ENCODE measurements at places on chromosomes 3 and 15.

DNA sequence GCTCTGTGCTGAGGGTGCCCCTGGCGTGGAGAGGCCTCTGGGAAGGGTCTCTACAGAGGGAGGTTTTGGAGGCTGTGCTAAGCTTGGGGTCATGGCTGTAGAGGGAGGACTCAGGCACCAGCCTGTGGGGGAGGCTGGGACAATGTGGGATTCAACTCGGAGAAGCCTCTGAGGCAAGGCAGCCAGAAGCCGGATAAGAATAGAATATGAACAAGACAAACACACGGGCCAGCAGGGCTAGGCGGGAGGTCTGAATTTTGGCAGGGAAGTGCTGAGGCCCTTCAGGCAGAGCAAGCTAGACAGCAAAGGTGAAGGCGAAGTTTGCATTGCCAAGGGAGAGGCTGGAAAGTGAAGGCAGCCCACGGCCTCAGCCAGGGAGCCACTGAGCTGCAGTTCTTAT lies 612.1 kb upstream of the NR2F2 start:
- DNase-seq = no peak

- no peak for DNase-seq
Measured at GRCh38 chr15:73387507-73388255, 18.9 kb upstream of the HCN4 start.

- no peak for DNase-seq
Measured at GRCh38 chr3:187207624-187208023, 10.3 kb downstream of the RTP1 start.

GRCh38 chr15:89857673-89858072 lies 36.1 kb downstream of the AP3S2 start:
- DNase-seq = no peak

DNA sequence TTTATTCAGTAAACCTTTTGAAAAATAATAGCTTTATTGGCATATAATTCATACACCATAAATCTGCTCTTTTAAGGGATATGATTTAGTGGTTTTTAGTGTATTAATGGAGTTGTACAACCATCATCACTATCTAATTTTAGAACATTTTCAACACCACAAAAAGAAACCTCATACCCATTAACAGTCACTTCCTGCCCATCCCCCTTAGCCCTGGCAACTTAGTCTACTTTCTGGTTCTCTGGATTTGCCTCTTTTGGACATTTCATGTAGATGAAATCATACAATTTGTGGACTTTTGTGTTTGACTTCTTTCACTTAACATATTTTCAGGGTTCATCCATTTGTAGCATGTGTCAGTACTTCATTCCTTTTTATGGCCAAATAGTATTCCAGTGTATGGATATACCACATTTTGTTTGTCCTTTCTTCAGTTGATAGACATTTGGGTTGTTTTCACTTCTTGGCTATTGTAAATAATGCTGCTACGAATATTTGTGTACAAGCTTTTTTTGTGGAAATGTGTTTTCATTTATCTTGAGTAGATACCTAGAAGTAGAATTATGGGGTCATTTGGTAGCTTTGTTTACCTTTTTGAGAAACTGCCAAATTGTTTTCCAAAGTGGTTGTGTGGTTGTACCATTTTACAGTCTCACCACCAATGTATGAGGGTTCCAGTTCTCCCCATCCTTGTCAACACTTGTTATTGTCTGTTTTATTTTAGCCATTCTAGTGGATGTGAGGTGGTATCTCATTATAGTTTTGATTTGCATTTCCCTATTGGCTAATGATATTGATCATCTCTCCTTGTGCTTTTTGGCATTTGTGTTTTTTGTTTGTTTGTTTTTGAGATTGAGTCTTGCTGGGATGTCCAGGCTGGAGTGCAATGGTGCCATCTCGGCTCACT lies 45.8 kb downstream of the SMAD3 start:
- no peak for DNase-seq

DNA sequence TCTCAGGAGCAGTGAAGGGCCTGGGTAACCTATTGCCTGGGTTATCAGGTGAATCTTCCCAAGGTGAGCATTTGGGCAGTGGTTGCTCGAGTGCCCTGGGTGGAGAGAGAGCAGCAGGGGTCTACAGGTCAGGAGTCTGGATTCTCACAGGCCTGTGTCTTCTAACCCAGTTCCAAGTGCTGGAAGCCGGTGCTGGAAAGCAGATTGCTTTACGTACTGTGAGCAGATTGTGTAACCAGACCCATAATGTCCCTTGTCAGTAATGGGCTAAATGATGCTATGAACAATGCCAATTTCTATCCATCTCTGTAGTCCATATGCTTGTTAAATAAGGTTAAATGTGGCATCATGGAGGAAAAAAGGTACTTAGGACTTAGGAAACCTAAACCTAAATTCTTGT lies 106.5 kb downstream of the TPRG1 start:
- no peak for DNase-seq

DNA sequence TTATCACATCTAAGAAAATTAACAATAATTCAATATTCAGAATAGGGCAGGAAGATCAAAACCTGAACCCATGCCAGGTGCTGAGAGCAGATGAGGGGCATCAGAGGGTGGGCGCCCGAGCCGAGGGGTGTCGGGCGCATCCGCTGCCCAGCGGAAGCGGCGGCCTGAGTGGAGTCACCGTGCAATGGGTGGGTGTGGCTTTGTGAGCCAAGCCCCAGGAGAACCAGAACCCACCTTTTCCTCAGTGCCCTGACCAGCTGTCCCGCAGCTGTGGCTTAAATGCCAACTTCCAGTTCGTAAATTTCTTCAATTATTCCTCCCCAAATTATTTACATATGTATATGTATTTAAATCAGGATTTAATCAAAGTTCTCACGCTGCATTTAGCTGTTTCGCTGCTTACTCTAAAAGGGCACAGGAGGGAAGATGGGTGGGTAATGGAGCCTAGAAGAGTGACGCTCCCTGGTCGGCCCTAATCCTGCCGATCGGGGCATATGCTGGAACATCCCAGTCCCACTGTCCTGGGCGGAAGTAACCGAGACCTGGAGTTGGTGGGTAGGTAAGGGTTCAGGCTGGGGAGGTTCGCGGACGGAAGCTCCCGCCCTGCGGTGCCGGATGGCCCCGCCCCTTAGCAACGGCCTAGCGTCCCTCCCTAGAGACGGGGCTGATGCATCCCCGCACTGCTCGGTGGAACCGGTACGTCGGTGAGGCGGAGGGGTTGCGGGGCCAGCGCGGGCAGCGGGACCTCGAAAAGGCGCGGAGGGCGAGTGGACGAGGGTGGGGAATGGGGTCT lies 1.3 kb downstream of the DNAH1 start:
- DNase-seq = peak; percentile 52

GRCh38 chr3:131036986-131037385 lies 10.3 kb downstream of the NEK11 start:
- DNase-seq = no peak

DNA sequence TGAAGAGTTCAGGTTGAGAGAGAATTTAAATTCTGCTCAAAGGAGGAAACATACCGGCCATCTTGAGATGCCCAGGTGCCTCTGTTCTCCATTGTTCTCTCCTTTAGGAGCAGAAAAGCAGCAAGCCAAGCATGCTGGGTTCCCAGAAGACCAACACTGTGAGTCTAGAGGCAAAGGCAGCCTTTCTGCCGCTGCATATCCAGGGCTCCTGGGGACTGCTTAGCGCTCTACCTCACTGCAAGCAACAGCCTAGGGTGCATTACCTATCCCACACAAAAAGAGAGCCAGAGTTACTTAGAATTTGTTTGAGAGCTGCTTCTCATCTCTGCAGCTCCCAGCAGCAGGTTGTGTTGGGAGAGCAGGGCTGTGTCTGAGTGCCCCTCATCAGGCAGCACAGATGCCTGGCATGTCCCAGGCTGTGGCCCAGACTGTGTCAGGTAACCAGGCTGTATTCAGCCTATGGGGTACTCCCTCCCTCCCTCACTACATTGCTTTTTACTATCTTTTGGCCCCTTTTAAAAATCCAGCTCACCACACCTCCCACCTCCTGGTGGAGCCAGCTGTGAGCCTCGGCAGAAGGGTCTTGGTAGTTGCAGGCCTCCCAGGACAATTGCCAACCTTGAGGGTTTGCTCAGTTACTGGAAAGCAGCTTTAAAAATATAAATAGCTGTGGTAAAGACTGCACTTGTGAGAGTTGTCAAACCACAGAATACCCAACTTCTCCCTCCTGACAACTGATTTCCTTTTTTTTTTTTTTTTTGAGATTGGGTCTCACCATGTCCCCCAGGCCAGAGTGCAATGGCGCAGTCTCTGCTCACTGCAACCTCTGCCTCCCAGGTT lies 30.2 kb downstream of the BCL2L10 start:
- no peak for DNase-seq

GRCh38 chr3:38067508-38068233 lies 28.7 kb downstream of the DLEC1 start:
- DNase-seq = no peak

DNA sequence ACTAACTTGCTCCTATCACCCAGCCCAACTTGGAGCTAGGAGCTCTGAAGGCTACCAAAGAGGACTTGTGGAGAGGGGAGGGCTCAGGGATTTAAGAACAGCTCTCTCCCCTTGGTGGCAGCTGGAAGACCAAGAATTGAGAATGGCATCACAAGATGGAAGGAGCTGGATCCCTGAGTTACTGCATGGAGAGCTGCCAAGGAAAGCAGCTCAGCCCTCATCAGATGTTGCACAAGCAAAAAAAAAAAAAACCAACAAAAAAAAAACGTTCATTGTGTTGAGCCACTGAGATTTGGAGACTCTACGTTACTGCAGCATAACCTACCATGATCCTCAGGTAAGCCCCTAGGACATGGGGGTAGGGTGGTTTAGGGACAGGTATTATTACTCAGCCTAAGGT lies 41.0 kb downstream of the ITGB5 start:
- DNase-seq = no peak

- DNase-seq = no peak
Measured at GRCh38 chr15:23497710-23498111, 50.7 kb upstream of the GOLGA6L2 start.

DNA sequence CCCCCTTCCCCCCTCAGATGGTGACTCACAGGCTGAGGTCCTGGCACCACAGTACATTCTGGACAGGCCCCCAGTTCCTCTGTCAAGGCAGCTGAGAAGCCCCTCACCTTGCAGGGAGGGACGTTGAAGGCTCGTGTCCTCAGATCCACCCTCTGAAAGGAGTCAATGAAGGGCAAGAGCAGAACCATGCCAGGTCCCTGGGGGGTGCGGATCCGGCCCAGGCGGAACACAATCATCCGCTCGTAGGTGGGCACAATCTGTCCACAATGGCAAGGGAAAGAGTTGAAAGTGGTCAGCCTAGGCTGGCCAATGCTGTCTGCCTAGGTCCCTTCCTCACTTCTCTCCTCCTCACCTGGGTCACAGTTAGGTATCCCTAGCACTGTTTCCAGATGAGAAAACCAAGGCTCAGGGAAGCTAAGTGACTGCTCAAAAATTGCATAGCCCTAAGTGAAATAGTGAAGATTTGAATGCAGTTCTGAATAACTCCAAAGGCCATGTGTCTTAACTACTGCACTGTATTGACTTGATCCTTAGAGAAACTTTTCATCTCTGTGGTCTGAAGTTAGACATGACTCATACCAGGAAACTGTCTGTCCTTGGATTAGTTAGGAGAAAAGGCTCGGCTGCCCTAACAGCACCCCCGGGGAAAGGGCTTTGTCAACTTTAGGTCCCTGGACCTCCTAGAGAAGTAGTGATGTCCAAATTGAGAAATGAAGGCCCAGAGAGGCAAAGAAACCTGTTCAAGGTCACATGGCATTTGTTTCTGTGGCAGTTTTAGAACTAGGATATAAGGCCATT lies 2.9 kb downstream of the STOML1 start:
- no peak for DNase-seq

DNA sequence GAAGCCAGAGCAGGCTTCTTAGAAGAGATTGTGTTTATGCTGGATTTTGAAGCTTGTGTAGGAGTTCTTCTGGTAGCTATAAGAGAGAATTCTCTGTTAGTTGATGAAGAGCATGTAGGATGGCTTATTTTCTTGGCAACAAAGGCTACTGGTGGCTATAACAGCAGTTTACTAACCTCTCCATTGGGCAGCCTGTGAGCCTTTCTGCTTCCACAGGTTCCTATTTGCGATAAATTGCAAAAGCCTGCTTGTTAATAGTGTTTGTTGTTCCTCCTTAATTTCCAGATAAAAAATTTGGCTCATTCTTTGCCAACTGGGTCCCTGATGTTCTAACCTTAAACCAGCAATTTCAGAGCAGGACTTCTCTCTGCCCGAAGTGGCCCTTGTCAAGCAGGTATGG lies 290.6 kb upstream of the TRIM42 start:
- no peak for DNase-seq

Data from activated CD4-positive, alpha-beta T cell treated with anti-CD3 and anti-CD28 coated beads, Interleukin-2, amount 50 U/mL, for 16 hours (primary cell).